Esophagus squamous epithelium (tissue), 5 donors: ENCODE measurements at places on chromosomes 3 and 15.

DNA sequence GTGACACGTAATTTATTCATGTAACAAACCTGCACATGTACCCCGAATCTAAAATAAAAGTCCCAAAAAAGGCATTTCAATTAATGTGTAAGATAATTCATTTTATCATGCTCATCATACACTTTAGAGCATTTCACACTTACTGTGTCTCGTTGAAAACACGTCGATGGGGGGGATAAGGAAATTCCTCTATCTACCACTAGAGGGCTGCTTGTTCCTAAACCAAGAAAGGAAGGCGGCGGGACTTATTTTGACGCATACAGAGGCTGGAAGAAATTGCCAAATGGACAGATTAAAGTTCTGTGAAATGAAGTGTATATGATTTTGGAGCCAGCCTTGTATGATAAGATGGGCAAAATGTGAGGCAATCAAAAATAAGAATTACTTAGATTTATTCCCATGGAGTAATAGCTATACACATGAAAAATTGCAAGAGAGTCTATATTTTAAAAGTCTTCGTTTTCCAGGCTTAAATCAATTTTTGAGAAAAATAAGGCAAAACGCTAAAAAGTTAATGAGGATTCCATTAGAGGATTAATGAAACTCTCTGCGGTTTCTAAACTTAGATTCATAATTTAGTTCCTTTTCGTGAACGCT, 346.8 kb downstream of the CNTN3 start:
- no peak for DNase-seq

DNA sequence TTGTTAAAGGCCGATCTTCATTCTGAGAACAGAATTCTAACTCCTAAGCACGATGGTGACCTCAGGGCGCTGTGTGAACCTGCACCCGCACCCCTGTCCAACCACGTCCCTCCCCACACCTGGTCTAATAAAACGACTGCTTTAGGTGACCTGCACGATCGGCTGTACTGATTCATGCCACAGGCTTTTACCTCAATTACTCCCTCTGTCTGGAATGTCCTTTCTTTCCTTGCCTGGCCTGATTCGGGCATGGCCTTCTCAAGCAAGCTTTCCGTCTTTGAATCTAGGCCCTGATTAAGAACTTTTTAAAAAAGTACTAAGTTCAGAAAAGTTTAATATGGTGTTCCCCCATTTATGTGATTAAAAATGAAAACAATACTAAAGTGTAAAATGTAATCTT, 842 bp upstream of the U2SURP start:
- DNase-seq, result no peak

DNA sequence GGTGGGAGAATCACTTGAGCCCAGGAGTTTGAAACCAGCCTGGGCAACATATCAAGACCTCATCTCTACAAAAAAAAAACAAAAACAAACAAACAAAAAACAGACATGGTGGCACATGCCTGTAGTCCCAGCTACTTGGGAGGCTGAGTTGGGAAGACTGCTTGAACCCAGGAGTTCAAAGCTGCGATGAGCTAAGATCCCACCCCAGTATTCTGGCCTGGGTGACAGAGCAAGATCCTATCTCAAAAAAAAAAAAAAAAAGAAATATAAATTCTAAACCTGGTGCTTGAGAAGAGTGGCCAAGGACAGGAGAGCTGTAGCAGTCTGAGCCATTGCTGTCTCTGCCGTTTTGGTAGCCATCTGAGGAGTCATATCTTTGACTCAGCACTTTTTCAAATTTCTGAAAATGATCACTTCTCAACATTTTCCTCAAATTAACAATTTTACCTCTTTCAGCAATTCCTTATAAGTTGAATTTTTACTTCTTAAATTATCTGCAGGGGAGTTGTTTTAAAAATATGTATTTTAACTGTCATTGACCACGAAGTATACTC, 3.6 kb upstream of the DENND4A start:
- no peak for DNase-seq

- no peak for DNase-seq
Measured at GRCh38 chr3:160140756-160141155, 84.5 kb upstream of the C3orf80 start.
